ENCODE measurements at places on chromosomes 1 and 21.
A peak's percentile ranks its signal among the peaks of the same experiment; 100 is the strongest.

- DNase-seq, result no peak
Observed at GRCh38 chr21:33368124-33368523, 35.1 kb upstream of the IFNGR2 start.

DNA sequence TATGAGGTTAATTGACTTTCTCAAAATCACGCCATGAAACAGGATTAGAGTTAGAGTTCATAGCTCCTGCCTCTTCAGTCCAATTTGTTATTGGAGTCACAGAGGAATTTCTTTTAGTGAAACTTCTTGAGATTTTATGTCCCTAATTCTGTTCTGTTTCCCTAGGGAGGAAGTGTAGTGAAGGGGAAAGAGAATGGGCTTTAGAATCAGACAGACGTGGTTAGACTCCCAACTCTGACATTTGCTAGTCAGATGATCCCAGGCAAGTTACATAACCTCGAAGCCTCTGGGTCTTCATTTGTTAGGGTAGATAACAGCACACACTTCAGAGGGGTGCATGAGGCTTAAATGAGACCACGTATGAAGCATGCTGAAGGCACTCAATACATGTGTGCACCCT, 83.9 kb downstream of the ASTN1 start:
- DNase-seq, result no peak

DNA sequence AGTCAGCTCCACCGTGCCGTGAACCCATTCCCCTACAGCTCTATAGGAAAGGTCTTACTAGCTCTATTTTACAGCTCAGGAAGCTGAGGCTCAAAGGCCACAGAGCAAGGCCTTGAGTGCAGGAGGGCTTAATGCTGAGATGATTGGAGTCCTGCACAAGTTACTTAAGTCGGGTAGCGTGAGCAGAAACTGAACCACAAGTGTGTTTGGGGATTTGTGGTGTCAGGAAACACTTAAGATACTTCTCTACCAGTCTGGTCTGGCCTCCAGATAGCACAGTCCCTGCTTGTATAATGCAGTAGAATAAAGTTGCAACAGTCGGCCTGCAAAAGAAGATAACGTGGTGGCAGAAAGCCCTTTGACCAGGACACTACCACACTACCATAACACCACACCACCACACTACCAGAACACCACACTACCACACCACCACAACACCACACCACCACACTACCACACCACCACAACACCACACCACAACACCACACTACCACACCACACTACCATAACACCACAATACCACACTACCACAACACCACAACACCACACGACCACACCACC, 118.1 kb downstream of the SPSB1 start:
- peak; percentile 51 for DNase-seq

DNA sequence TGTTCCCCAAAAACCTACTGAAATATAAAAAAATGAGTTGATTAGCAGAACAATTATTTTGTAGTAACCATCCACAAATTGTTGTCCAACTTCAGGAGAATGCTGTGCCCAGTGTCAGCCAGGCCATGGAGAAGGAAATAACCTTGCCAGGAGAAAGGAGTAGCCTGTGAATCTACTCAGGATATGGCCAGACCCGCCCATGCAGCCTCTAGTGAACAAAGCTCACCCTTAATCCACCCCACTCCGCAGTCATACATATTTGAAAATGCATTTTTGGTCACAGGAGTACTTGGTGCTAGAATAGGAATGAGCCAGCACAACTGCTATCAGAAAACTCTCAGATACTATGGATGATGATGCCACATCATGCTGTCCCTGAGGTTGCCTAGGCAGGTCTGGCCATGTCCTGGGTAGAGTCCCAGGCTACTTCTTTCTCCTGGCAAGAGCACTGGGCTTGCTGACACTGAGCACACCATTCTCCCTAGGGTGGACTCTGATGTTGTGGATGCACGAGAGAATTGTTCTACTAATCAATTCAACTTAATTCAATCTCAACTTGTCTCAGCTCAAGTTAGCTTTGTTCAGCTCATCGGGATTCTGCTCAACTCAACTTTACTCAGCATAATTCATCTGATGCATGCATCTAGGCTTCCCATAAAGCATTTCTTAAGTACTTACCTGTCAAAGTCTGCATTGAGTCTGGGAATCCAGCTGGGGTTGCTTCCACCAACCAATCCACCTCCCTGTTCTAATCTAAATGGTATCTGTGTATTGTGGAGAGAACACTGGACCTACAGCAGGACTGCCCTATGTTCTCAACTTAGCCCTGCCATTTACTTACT, 18.2 kb downstream of the STYXL2 start:
- DNase-seq, result no peak

DNA sequence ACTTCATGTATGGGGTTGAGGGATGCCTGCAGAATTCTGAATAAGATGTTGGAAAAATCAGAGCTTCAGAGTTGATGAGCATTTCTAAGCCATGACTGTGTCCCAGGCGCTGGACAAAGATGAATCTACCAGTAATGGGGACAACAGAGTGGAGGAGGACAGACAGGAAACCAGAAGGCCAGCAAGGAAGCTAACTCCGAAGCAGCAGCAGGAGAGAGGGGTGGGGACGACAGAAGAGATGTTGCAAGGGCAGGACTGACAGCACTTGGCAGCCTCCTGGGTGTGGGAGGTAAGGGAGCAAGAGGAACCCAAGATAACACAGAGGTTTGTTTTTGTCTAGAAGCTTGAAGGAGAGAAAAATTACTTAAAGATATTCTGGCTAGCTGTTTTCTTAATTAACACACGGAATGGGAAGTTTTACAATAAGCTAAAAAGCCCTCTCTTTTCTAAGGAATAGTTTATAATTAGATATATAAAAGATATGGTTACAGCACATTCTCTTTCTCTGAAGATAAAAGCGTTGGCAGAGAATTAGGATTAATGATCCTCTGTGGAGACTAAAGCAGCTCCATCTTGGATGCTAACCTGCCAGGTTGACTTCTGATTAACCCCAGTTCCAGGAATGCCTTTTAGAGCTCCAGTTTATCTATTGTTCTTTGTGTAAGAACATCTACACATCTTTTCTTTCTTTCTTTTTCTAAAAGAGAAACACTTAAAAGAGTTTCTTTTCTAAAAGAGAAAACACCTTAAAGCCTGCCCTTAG, 92.7 kb downstream of the TENT5C start:
- DNase-seq, result no peak

DNA sequence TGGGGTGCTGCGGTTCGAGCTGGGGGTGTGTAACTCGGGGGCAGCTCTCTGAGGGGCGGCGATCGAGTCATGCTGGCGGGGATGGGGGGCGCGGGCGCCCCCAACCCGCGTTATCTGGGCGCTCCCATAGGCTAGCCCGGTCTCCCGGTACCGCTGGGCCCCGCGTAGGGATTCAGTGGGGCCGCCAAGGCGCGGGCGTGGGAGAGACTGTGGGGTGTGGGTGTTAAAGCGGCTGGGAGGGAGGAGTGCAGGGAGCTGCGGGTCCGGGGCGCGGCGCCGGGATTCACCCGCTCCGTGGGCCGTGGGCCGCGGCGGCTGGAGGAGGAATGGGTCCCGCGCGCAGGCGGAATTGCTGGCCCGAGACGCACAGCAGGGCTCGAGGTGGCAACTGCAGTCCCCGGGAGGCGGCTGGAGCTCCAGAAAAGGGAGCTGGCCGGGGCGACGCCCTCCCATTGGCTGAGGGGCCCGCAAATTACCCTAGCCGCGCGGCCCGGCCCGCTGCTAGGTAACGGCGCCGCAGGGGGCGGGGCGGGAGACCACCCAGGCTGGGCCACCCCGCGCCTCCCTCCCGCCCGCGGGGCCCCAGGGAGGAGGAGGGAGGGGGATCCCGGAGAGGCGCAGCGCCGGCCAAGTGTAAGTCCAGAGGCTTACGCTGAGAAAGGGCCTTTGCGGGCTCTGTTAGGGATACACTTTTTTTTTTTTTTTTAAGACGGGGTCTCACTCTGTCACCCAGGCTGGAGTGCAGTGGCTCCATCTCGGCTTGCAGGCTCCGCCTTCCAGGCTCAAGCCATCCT, at the start of gene PTCH2:
TSS of gene PTCH2 (minus strand) at position 392 of the 794 bp plus-strand sequence. CDS start at position 71, 321 bp downstream.
- peak; percentile 29 for DNase-seq

DNA sequence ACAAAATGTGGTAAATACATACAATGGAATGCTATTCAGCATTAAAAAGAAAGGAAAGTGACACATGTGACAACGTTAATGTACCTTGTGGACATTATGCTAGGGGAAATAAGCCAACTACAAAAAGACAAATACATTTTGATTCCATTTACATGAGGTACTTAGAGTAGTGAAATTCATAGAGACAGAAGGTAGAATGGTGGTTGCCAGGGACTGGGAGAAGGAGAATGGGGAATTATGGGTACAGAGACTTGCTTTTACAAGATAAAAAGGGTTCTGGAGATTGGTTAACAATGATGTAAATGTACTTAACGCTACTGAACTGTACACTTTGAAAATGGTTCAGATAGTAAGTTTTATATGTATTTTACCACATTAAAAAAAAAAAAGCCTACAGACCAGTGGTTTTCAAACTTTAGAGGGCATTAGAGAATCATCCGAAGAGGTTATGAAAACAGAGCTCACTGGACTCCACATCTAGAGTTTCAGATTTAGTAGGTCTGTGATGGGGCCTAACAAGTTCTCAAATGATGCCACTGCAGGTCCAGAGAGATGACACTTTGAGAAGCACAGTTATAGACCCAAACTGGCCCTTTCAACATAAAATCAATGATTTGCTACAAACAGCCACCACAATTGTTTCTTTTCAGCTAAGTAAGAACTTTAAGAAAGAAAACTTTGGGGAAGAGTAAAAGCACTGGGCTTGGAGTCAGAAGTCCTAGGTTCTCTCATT, 9.6 kb upstream of the ADCY10 start:
- DNase-seq, result no peak

GRCh38 chr1:93919780-93920179, 10.6 kb upstream of the GCLM start:
- DNase-seq, result no peak

- no peak for DNase-seq
Observed at GRCh38 chr1:50724626-50725286, 235.3 kb downstream of the FAF1 start.

DNA sequence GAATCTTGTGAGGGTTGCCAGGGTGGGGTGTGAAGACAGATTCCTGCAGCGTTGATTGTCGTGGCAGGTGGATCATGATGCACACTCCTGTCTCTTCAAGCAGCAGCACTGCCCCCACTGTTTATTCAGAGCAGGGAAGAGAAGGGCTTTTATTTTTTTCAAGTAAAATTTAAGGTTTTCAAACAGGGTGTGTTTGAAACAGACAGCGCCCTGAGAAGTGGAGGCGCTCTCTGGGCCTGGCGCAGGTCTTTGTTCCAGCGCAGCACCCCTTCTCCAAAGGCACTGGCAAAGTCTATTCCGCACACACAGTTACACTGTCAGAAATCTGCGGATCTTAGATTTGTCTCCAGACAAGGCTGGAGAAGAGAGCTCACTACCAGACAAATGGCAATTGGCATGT, 7.0 kb downstream of the C1orf53 start:
- no peak for DNase-seq

- no peak for DNase-seq
Observed at GRCh38 chr21:34546542-34546941, 34.5 kb upstream of the KCNE1 start.

- DNase-seq, result no peak
Observed at GRCh38 chr21:33015756-33016155, 10.0 kb upstream of the OLIG2 start.

GRCh38 chr21:35390013-35390776, 341.1 kb upstream of the RUNX1 start:
- DNase-seq, result peak; percentile 94

DNA sequence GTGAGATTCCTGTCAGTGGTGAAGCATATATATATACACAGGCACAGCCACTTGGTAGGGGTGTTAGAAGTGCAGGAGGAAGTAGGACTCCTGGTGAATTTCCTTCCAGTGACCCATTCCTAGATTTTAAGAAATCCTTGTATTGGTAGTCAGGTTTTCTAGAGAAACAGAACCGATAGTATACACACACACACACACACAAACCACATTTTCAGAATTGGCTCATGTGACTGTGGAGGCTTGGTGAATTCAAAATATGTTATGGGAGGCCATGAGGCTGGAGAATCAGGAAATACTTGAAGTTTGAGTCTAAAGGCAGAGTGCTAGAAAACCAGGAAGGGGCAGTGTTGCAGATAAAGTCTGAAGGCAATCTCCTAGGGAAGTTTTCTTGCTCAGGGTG, 114.2 kb downstream of the FCRL5 start:
- no peak for DNase-seq

- no peak for DNase-seq
Observed at GRCh38 chr1:51301152-51301843, 29.1 kb downstream of the TTC39A start.

GRCh38 chr1:204072931-204073836, at the start of gene SOX13:
TSS of gene SOX13 (plus strand) at chr1:204073115. CDS start at chr1:204112916, 39,801 bp downstream.
- DNase-seq, result peak; percentile 47

DNA sequence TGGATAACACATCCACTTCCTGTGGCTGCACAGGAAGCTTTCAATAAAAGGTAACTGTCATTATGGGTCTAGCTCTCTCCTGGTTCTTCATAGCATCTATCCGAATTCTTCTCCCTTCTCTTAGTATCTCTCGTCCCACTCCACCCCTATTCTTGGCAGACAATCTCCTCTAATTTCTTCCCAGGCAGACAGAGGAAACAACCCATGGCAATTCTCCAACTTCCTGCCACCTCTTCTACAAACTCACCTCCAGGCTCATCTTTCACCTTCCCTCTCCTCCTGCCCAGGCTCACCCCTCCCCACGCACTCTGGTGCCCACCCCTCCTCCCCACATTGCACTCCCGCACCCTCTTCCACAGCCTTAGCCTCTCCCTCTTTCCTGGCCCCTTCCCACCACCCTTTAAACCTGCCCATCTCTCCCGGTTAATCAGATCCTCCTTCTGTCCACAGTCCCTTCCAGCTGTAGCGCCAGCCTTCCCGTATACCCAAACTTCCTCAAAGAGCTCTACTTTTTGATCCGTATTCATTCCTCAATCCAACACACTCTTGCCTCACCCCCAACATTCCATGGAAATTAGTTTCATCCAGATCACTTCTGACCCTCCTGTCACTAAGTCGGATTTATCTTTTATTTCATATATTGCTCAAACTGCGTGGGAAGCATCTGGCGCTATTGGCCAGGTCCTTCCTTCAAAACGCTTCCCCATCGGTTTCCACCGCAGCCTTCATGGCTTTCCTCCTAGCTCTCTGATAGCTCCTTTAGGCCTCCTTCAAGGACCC, 25.9 kb downstream of the SHISA4 start:
- DNase-seq, result no peak
